ENCODE measurements at places on chromosomes 5 and 9.

GRCh38 chr9:32783168-32783891 is at the start of gene TMEM215:
Gene TMEM215, plus strand, starts transcription at chr9:32783540. Its CDS starts 644 bp downstream, at chr9:32784184.
- ATAC-seq, result no peak

- ATAC-seq, result no peak
Observed at GRCh38 chr5:180806351-180807011, 3.9 kb upstream of the MGAT1 start.

DNA sequence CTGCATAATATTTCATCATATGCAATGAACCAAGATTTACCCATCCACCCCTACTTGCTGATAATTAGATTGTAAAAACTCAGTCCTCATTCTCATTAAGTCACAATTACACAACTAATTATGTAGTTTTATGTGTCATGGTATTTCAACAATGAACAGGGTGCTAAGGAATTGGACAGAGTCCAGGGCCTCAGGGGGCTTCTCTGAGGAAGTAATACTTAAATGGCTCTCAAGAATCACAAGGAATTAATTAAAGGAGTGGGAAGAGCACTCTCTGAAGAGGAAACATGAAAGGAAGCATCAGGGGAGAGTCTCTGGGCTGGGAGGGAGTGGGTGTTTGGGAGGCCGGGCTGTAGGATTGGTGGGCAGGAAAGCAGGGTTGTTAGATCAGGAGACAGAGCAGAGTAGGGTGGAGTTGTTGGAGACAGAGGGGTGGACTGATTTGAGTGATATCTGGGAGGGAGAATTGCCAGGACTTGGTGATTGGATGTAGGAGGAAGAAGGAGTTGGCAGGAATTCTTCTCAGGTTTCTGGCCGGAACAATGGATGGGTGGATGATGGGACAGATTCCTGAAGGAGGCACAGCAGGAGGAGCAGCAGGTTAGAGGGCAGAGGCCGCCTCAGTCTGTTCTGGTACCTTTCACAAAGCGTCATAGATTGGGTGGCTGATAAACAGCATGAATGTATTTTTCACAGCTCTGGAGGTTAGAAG is 23.0 kb upstream of the NSG2 start:
- no peak for ATAC-seq

DNA sequence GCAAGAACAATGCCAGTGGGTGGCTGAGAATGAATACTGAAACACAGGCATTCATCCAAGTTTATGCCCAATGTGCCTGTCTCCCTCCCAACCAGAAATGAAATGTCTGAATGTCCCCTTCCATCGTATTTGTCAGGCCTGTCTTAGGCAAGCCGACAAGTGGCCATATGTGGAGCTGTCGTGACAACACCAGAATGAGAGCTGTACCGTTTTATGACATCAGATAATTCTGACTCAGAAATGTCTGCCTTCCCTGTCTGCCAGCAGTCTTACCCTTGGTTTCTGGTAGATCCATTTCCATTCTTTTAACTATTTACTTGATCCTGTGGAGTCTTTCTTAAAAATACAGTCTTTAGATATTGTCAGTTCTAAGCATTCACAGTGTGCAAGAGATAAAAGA is 211.8 kb downstream of the NR3C1 start:
- ATAC-seq, result no peak

DNA sequence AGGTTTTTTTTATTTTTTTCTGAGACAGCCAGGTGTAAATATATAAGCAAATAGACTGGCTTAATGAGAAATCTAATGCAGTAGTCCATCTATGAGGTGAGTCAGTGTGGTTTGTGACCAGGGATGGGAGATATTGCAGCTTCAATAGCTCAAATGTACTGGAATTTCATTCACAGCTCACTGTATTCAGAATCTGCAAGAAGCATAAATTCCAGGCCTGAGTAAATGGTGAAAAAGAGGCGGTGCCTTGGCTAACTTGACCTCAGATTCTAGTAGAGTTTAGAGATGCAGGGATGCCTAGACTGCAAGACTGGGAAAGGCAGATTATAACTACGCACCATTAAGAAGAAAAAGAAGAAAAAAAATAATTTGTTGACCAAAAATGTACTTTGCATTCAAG is 151.9 kb upstream of the SMC2 start:
- ATAC-seq, result no peak

- no peak for ATAC-seq
Observed at GRCh38 chr5:135063511-135064234, 29.6 kb upstream of the PITX1 start.

DNA sequence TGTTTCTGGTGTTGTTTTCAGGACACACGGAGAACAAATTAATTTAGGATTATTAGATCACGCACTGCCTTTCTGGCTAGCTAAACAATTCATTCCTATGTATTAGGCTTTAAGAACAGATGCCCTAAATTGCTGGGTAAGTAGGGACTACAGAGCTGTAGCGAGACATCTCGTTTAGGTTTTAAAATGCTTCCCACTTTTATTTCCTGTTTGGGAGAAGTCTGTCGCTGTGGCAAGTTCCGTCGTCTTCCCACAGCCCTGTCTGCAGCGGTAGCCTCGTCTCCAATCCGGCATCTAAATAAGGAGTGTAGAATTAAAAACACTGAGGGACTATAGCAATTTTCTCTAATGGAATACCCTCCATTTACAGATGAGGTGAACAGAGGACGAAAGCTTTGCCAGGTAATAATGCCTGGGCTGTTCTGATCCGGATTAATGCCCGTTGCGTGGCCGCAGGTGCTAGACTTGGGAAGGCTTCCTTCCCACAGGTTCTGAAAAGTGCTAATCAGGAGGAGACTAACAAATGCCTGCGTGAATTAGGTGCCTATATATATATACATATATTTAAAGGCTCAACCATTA is 1.3 kb upstream of the TRIM36 start:
- ATAC-seq, result no peak

DNA sequence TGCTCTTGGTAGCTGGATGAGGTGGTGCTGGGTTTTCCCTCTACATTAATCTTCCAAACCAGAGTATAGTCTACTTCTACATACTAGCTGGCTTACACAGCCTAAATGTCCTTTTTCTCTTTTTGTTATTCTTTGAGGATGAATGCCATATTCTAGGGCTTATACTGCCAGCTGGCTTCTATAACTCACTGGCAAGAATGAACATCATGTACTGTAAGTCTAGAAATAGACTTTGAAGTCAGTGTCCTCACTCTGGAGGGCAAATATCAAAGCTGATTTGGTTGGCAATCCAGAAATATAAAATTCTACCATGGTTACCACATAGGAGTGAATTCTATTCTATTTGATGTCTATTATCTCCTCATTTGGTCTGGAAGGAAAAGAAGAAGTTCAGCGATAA is 251.7 kb upstream of the TYRP1 start:
- ATAC-seq, result no peak

DNA sequence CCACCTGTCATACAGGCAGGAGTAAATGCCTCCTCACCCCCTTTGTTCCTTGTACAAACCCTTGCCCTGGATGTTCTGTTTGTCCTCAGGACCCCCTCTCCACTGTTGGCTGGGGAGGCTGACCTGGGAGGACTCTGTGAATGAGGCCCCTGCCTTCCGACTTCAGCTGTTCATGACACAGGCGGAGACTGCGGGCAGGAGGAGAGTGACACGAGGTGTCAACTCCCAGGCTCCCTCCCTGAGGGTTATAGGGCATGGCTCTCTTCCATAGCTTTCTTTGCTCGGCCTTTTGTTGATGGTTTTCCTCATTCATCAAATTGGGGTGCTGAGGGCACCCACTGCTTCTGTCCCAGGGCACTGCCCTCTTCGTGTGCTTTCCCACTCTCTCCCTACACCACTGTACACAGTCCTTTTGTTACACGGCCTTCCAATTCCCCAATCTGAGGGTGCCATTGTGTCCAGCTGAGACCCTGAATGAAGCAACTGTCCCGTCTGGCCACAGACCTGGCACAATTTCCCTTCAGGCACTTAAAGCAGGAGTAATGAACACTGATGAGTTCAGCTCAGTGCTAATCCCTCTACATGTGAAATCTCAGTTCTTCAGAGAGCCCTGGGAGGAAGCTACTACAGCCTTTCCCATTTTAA is 33.8 kb downstream of the KCNIP1 start:
- no peak for ATAC-seq

DNA sequence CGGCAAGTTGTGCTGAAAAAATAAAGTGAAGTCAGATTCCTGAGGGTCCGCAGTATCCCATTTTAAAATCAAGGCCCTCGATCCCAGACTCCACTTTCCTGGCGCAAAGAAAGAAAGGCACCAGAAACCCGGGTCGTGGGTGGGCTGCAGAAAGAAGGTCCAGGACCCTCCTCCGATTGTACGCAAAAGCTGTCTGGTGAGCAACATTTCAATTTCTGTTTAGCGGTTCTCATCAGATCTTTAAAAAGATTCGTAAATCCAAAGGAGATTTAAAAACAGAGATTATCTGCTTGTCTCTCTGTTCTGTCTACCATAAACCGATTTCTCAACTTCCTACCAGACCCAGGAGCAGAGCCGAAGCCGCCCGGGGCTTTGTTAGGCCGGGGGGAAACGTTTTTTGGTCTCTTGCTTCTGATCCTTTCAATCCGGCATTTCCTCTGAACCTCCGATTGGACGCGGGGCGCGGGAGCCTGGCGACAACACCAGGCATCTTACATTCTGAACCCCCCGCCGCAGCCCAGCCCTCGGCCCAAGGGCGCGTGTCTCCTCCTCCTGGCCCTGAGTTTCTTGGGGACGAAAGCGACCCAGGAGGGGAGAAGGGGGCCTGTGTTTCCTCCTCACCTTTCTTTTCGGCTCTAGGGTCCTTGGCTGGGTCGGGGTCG is 746 bp downstream of the NKX2-5 start:
- ATAC-seq, result no peak

- peak; percentile 91 for ATAC-seq
Observed at GRCh38 chr9:36136272-36136893, at the start of gene GLIPR2. Gene GLIPR2, plus strand, starts transcription at chr9:36136733. Its CDS starts 46 bp downstream, at chr9:36136779.

DNA sequence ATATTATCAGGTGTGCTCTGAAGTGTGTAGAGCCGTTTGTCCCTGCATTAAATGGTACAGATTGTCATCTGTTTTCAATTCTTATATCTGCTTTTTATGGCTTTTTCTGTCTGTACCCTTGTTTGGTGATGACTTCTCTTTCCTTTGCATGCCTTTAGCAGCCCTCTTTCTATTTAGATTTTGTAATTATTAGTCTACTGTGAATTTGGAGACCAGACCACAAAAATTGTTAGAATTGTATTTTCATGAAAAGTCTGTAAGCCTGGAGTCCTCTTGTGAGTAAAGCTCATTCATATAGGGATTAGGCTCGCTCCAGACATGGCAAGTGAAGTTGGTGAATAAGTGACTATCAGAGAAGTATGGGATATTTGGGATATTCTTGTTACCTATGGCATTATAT is 41.7 kb downstream of the NFX1 start:
- ATAC-seq, result no peak

DNA sequence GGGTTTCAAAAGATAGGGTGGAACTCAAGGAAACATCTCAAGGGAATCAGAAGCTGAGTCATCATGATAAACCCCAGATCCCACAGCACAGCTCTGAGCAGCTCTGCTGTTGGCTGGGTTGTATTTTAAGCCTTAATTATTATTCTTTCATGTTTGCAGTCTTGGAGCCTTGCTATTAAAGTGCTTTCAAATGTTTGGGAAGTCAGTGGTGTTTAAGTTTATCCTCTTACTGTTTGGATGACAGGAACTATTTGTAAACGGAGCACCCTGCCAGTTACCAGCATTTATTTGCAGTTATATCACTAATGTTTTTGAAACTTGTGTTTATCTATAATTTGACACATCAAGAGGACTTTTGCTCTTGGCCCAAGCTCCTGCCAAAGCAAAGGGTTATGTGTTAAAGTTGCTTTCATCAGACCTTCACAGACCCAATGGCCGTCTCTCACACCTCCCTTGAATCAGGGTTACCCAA is 141.1 kb upstream of the SPDL1 start:
- ATAC-seq, result no peak

GRCh38 chr9:89436963-89437625 is 60.8 kb downstream of the SEMA4D start:
- ATAC-seq, result peak; percentile 72

- no peak for ATAC-seq
Observed at GRCh38 chr5:61603211-61603908, 271.3 kb downstream of the ZSWIM6 start.

- no peak for ATAC-seq
Observed at GRCh38 chr9:75438716-75439115, 350.4 kb downstream of the OSTF1 start.

- no peak for ATAC-seq
Observed at GRCh38 chr9:3497401-3497800, 28.4 kb downstream of the RFX3 start.

DNA sequence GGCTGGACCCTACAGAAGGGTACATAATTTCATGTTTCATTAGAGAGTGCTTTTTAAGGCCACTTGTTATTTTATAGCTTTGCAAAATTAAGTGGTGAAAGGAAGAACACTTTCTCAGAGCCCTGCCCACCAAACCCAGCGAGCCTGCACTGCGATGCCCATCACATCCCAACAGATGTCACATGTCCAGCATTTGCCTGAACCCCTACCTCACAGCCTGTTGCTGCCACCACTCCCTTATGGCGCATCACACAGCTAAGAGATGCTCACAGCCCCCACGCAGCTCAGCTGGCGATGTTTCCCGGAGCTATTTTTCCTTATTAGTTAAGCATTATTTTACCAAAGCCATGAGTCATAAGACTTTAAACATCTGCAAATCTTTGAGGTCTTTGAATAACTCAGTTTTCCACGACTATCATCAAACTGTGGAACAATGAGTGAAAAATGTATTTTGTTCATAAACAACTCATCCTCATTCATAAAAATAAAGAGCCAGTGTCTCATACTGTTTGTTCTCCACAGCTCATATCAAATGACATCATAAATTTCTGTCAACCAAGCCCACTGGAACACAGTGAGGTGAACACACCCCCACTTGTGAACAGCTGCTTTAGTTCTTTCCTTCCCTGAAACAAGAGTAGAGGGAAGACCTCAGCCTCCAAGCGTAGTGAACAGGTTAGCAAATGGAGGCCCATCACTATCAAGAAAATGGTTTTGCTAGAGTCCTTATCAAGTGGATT is 104.9 kb downstream of the SYK start:
- no peak for ATAC-seq

GRCh38 chr9:12874395-12874794 is 99.6 kb downstream of the LURAP1L start:
- ATAC-seq, result no peak

DNA sequence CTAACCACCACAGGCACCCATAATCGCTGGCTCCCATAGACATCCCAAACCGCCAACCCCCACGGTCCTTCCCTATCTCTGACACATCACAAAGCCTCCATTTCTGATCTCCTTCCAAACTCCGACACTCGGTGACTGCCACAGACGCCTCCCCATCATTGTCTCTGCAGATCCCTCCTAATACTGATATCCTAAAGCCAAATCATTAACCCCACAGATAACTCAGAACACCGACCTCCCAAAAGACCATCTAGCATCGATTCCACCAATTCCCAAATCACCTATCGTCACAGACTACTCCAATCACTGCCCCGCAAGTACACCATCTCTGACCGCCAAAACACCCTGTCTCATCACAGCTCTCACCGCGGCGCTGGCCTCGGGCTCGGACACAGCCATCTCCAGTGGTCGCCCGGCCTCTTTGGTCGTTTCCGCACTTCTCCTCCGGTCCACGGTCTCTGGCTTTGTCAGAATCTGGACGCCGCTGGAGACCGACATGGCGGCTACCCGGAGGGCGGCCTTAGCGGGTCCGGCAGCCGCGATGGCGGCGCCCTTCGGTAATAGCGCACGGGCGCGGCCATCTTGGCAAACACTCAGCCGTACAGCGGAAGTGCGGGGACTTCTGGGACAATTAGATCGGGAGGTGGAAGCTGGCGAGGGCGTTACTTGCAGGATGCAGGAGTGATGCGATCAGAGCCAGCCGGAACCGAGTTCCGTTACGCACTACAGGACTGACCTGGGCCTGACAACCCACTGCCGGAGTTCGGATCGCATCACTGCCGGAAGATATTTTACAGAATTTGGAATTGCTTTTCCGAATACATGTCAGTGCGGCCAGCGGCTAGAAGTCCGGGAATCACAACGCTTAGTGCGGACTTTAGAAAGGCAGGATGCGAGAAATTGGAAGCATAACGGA is at the start of gene ZFP37:
Gene ZFP37, minus strand, starts transcription at position 534 of the 916 bp plus-strand sequence. Its CDS starts 36 bp downstream, at position 498.
- peak; percentile 99 for ATAC-seq

All from esophagus mucosa (tissue), 1 donor.